Progenitor cell of endocrine pancreas (in vitro differentiated cells): ENCODE measurements at places on chromosomes 1 and 21.
A peak's percentile ranks its signal among the peaks of the same experiment; 100 is the strongest.

- no peaks in the 10 kb centered on the region for H3K27me3 ChIP-seq
- no peak overlapping the region for H3K27ac ChIP-seq
- peaks cover 2% of the 10 kb centered on the region for H3K4me1 ChIP-seq
- H3K36me3 ChIP-seq, result peaks cover 4% of the 10 kb centered on the region
- no peak overlapping the region for H3K4me3 ChIP-seq
Measured at GRCh38 chr1:213061263-213061662, 10.2 kb downstream of the RPS6KC1 start.

GRCh38 chr1:87176087-87176486 lies 152.6 kb upstream of the LMO4 start:
- H3K27me3 ChIP-seq, result peaks cover 37% of the 10 kb centered on the region
- H3K36me3 ChIP-seq, result no peaks in the 10 kb centered on the region
- peaks cover under 1% of the 10 kb centered on the region for H3K4me1 ChIP-seq
- H3K4me3 ChIP-seq, result no peak overlapping the region
- DNase-seq, result no peak
- H3K27ac ChIP-seq, result no peak overlapping the region

DNA sequence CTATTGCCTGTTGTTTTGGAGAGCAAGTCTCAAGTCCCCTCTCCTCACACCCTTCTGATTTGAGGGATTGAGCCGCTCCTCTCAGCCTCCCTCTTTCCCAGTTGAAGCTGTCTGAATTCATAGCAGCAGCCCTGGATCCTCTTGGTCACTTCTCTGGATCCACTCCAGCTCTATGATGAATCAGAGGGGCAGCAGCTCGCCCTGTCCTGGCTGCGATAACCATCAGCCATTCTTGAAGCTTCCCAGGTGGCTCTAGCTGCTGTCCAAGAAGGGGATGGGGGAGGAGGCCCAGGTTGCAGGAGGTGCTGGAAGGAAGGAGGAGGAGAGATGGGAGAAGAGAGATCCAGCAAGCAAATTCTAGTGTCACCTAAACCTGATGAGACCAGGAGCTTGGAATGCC lies 31.3 kb downstream of the WNT4 start:
- H3K4me1 ChIP-seq, result peaks cover 9% of the 10 kb centered on the region
- DNase-seq, result no peak
- H3K27me3 ChIP-seq, result no peaks in the 10 kb centered on the region
- no peak overlapping the region for H3K4me3 ChIP-seq

GRCh38 chr1:51635615-51636014 lies 18.7 kb downstream of the OSBPL9 start:
- no peak overlapping the region for H3K27ac ChIP-seq
- peaks cover 2% of the 10 kb centered on the region for H3K36me3 ChIP-seq
- no peaks in the 10 kb centered on the region for H3K27me3 ChIP-seq
- H3K4me3 ChIP-seq, result no peak overlapping the region

DNA sequence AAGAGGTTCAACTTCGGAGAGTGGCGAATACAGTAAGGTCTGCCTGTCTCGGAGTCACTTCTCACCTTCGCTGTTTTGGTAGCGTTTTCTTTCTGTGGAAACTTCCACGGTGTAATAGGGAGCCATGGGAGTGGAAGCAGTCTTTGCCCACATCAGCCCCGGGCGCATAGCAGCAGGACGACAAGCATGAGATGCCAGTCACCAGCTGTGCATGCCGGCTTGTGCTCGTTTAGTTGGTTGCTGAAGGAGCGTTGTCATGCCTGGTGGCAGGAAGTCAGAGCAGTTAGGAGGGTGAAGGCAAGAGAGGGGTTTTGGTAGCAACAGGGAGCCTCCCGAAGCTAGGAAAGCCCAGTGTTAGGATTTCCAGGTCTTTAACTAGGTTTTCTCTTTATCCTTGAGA lies 58.8 kb downstream of the MRPS6 start:
- H3K36me3 ChIP-seq, result peaks cover 32% of the 10 kb centered on the region
- H3K4me1 ChIP-seq, result peaks cover 22% of the 10 kb centered on the region
- H3K27me3 ChIP-seq, result no peaks in the 10 kb centered on the region
- no peak overlapping the region for H3K27ac ChIP-seq
- no peak for DNase-seq

- H3K27me3 ChIP-seq, result peaks cover 17% of the 10 kb centered on the region
- no peak overlapping the region for H3K4me3 ChIP-seq
- H3K36me3 ChIP-seq, result no peaks in the 10 kb centered on the region
- no peak overlapping the region for H3K27ac ChIP-seq
- peaks cover 14% of the 10 kb centered on the region for H3K4me1 ChIP-seq
Measured at GRCh38 chr1:41485605-41486004, 1.1 kb upstream of the EDN2 start.

DNA sequence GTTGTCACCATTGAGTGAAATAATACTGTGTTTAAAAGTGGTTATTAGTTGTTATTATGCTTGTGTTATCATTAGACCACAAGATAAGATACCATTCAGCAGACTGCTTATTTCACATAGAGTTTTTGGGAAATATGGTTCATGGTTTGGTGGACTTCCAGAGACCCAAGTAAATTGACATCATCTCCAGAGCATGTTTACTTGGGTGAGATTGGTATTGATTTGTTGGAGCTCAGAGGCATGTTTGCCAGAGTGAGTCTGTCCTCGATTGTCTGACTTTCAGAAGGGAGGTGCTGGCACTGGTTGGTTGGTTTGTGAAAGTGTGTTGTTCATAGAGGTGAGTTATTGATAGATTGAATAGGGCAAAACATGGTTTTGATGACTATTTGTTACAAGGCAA lies 291.4 kb downstream of the TGFB2 start:
- H3K4me1 ChIP-seq, result peaks cover 4% of the 10 kb centered on the region
- no peak overlapping the region for H3K4me3 ChIP-seq
- DNase-seq, result no peak
- H3K36me3 ChIP-seq, result peaks cover 2% of the 10 kb centered on the region
- no peaks in the 10 kb centered on the region for H3K27me3 ChIP-seq

DNA sequence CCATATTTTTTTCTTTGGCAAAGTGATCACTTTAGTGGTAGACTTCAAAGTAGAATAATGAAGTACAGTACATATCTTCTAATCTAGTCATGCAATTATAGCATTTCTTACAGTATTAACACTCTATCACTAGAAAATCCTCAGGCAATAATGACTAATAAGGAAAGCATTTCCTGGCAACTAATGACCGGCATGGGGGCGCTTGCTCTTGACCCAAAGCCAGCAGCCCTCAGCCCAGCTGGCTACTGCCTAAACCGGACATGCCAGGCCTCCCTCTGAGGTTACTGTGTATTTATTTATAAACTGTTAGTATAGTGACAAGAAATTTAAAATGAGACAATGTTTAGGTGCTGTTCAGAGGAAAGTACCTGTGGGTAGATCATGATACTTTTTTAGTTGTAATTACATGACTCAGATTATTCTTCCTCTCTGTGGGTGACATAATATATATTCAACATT lies 633.8 kb downstream of the PTPRC start:
- DNase-seq, result no peak
- no peak overlapping the region for H3K27ac ChIP-seq
- peaks cover 5% of the 10 kb centered on the region for H3K4me1 ChIP-seq
- H3K4me3 ChIP-seq, result no peak overlapping the region

DNA sequence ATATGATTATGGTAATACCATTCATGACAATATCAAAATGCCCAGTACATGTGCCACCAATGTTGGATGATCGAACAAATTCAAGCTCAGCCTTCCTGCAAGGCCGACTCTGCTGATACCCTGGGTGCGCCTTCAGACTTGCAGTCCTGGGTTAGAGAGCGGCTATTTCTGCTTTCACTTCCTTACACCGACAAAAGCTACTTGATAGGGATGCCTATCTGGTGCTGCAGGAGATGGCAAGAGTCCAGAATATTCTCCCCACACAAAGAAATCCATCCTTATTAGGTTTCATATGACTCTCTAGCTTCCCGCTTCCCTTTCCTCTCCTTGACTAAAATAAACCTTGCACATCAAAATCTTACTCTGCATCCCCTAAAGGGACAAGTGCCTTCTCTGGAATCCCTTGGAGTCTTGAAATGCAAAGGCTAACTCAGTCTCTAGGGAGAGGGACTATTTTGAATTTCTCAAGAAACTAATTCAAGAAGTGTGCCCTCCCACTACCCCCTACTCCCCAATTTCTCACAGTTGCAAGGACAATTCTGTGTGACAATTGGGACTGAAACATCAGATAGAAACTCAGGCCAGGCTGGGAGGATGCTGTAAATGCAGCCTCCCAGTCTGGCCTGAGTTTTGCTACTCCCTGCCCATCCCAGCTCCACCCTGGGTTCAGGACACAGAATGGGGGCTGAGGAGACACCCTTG lies 103.1 kb upstream of the USP24 start:
- H3K36me3 ChIP-seq, result no peaks in the 10 kb centered on the region
- no peak overlapping the region for H3K4me3 ChIP-seq
- no peak for DNase-seq

DNA sequence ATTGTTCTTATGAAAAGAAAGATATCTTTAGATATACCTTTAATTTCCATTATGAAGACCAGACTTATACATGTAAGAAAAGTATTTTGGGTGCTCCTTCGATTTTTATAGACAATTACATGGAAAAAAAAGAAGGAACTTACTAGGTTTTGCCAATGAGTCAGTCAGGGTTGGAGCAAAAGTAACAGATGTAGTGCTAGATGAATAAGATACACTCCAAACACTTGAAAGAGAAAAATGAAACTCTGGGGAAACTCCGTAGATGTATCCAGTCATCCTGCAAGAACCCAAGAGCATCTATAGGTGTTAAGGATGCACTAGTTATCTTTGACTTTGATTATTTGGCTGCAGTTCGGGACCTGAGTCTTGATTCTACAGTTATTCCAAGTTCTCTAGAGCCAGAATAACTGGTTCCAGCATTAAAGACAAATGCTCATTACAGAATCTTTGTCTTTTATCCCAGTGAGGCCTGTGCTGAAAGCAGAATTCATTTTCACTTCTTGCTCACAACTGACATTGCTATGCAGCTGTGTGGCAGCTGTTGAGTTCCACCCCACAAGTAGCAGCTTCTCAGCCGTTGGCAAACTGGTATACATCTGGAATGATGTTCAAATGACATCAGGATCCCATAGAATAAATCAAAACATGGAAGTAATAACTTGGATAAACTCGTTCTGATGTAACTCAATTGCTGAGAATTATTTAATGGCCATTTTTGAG lies 326.1 kb downstream of the ASTN1 start:
- no peak overlapping the region for H3K27ac ChIP-seq
- DNase-seq, result no peak
- no peaks in the 10 kb centered on the region for H3K27me3 ChIP-seq
- no peaks in the 10 kb centered on the region for H3K36me3 ChIP-seq
- peaks cover 6% of the 10 kb centered on the region for H3K4me1 ChIP-seq

GRCh38 chr1:62809788-62810187 lies 25.9 kb downstream of the ATG4C start:
- peaks cover 48% of the 10 kb centered on the region for H3K36me3 ChIP-seq
- H3K27ac ChIP-seq, result no peak overlapping the region
- H3K4me3 ChIP-seq, result no peak overlapping the region
- H3K27me3 ChIP-seq, result no peaks in the 10 kb centered on the region
- no peaks in the 10 kb centered on the region for H3K4me1 ChIP-seq

GRCh38 chr1:118989006-118989815 lies 1.1 kb upstream of the TBX15 start:
- H3K4me3 ChIP-seq, result peak overlapping the region; percentile 3
- peaks cover 11% of the 10 kb centered on the region for H3K4me1 ChIP-seq
- H3K27ac ChIP-seq, result peak overlapping the region; percentile 58
- no peak for DNase-seq
- no peaks in the 10 kb centered on the region for H3K36me3 ChIP-seq

GRCh38 chr1:86061551-86061990 lies 95.0 kb downstream of the COL24A1 start:
- H3K4me1 ChIP-seq, result no peaks in the 10 kb centered on the region
- no peak overlapping the region for H3K27ac ChIP-seq
- no peak for DNase-seq
- H3K36me3 ChIP-seq, result no peaks in the 10 kb centered on the region
- no peak overlapping the region for H3K4me3 ChIP-seq
